ENCODE measurements at places on chromosomes 6 and 20.
A peak's percentile ranks its signal among the peaks of the same experiment; 100 is the strongest.

DNA sequence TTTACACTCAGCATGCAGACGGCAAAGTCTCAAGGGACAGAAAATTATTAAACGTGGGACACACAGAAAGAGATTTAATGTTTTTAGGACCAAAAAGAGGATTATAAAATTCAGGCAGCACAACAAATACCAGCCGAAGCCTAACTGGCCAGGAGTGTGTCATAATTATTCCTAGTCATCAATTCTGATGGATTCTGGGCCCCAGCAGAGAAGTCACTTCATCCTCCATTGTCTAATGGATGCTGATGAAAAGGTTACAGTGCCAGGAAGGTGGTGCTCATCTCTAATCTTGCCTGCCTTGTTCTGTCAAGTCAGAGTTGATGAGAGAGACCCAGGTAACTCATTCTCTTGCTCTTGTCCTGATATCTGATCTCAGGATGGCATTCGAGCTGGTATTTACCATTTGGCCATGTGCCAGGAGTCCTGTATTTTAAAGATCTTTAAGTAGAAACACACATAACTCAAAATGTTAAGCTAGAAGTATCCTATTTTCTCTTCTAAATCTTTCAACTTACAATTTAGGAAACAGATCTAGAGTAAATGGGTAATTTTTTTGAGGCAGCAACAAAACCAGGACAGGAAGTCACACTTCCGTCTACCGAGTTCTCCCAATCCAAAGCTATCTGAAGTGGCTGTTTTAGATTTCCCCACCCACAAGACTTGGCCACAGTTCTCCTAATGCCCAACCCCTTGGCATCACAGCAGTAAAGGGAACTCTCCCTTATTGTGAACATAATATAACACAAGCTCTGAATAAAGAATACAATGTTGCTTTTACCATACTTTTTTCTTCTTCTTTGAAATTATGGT is 50.0 kb downstream of the ADAT2 start:
- peaks cover 21% of the 10 kb centered on the region for H3K4me1 ChIP-seq
- peaks cover under 1% of the 10 kb centered on the region for H3K27me3 ChIP-seq
- H3K36me3 ChIP-seq = no peaks in the 10 kb centered on the region
- DNase-seq = peak; percentile 11
- no peak overlapping the region for H3K4me3 ChIP-seq

DNA sequence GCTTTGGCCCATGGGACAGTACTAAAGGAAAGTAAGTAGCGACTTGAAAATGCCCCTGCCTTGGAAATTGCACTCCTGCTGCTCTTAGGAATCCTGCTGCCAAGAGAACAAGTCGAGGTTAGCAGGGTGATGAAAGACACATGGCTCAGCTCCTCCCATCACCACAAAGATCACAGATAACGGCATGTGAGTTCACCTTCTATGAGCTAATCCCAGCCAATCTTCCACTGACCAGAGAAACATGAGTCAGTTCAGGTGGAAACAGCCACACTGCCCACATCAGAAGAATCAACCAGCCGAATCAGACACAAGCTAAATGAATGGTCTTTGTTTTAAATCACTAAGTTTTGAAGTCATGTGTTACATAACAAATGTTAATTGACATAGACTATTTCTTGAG is 106.3 kb downstream of the PRKN start:
- no peaks in the 10 kb centered on the region for H3K36me3 ChIP-seq
- H3K4me3 ChIP-seq = no peak overlapping the region
- no peak overlapping the region for H3K27ac ChIP-seq
- H3K27me3 ChIP-seq = no peaks in the 10 kb centered on the region
- no peak for DNase-seq
- no peaks in the 10 kb centered on the region for H3K4me1 ChIP-seq

- H3K27ac ChIP-seq = no peak overlapping the region
- DNase-seq = peak; percentile 1
- no peaks in the 10 kb centered on the region for H3K27me3 ChIP-seq
- peaks cover 39% of the 10 kb centered on the region for H3K4me1 ChIP-seq
- peaks cover 32% of the 10 kb centered on the region for H3K36me3 ChIP-seq
- no peak overlapping the region for H3K4me3 ChIP-seq
Measured at GRCh38 chr20:63624486-63624885, 2.4 kb downstream of the GMEB2 start.

GRCh38 chr6:317448-318144 is 25.3 kb downstream of the DUSP22 start:
- H3K4me1 ChIP-seq = peaks cover 30% of the 10 kb centered on the region
- no peak for DNase-seq
- peaks cover 1% of the 10 kb centered on the region for H3K36me3 ChIP-seq
- H3K27ac ChIP-seq = no peak overlapping the region
- no peak overlapping the region for H3K4me3 ChIP-seq

All from activated CD4-positive, alpha-beta T cell treated with anti-CD3 and anti-CD28 coated beads, Interleukin-2, amount 10 ng/mL, durations not matched to agents 7 days and 5 days (primary cell).